ENCODE measurements at places on chromosomes 11 and 22.

DNA sequence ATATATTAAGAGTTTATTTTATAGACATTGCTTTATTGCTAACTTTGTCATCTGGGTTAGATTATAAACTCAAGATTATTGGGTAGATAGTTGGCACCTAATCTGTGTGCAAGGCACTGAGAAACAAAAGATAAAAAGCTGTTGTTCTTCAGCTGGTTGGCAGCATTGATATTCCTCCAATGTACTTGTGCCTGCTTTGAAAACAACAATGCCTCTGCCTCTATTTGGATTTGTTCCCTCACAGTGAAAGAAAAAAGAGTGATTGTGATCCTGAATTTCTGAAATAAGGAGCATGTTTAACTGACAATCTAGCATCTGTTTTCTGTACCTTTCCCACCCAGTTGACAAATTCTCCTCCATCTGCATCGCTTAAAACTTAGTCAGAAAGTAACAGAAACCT is 98.3 kb downstream of the TYR start:
- no peak for DNase-seq

- no peak for DNase-seq
Observed at GRCh38 chr22:28245579-28246224, 326.6 kb upstream of the PITPNB start.

DNA sequence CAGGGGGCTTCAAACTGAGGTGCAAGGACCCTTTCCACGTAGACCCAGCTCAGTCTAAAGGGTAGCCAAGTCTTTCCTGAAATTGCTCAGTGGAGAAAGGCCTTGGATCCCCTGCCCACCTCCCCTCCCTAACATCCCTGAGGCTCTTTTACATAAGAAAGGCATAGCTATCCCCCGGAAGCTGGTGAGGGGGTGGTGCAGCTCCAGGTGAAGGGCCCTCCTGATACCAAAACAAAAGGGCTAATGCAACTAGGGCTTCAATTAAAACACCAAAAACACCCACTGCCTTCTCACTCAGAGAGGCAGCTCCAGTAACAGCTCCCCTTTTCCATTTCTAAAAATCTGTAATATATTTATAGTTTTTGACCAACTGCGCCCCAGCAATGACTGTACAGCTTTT is 5.8 kb downstream of the SHANK2 start:
- no peak for DNase-seq

GRCh38 chr11:84518631-84519183 is 1108.4 kb downstream of the DLG2 start:
- DNase-seq: no peak

GRCh38 chr22:32539631-32540421 is 65.2 kb downstream of the FBXO7 start:
- DNase-seq: no peak

DNA sequence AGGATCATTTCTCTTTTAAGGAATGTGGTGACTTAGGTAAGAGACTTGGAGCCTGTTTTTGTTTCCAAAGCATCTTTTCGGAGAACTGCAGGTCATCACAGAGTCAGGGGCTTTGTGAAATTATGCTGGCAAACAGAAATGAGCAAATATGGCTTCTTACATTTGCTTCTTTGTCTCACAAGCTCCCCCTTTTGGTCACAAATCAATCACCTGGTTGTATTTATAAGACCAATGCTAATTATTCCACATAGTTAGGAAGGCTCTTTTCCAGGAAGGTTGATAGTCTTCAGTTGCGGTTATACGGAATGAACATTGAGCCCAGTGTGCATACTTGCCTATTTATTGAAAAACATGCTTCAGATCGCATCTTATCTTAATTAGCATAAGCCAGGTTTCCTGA is 34.6 kb upstream of the CEP126 start:
- DNase-seq: no peak

DNA sequence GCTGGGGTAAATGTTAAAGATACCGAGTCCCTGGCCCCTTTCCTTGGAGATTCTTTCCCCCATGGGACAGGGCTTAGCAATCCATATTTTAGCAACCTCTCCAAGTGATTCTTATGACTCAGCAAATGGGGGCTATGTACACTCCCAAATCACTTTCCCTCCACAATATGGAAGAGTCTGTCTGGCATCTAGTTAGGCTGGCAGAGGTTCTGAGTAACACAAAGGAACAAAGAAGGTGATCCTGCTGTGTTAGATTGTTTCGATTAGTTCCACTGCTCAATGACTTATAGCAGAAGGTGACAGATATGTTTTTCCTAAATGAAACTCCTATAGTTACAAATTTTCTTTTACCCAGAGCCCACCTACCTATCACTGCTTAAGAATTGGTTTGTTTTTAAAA is 154.0 kb upstream of the SYT13 start:
- DNase-seq: no peak

DNA sequence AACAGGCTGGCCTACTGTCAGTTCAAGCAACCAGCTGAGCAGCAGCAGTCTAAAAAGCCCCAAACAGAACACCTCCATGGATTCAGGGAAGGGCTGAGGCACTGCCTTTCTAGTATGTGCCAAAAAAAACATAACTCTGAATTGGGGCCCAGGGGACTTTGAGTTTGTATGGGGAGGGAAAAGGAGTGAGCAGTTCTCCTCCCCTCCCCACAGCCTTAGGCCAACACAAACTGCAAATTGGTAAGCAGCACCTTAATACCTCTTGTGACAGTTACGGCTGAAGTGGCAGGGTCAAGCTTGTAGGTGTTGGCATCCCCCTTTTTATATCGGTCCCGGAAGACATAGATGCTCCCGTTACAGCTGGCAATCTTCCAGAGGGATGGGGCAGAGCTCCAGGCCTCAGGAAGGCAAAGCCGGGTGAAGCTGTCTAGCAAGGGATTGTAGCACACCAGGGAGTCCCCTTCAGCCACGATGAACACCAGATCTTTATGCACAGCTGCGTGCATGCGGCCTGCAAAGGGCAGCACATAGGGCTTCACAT is 6.0 kb downstream of the KBTBD4 start:
- DNase-seq: no peak

- DNase-seq: no peak
Observed at GRCh38 chr11:32438866-32439489, 3.6 kb upstream of the WT1 start.

- DNase-seq: no peak
Observed at GRCh38 chr11:69820441-69820840, 1.2 kb upstream of the FGF3 start.

GRCh38 chr11:111684251-111684650 is 81.9 kb downstream of the PPP2R1B start:
- no peak for DNase-seq

GRCh38 chr22:45544588-45545170 is 42.0 kb downstream of the FBLN1 start:
- no peak for DNase-seq

DNA sequence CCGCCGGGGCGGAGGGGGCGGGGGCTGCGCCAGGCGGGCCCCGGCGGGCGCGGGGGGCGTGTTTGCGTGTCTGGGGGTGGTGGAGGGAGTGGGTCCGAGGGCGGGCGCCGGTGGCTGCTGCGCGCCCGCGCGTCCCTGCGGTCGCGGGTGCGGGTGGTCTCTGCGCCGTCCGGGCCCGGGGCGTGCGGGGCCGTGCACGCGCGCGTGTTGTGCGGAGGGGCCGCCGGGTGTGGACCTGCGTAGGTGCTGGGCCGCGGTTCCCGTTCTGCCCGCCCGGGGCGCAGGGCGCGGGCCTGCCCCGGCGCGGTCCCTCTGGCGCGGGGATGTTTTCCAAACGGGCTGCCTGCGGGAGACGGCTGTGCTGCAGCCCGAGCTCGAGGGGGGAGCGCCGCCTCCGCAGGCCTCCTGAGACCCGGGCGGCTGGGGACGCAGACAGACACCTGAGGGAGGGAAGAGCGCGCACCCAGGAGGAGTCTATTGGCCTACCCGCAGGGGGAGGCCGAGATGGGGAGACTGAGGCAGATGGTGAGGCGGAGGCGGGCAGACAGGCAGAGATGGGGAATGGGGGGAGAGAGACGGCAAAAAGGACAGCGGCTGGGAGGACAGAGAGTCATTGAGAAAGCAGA is 442 bp downstream of the PELI3 start:
- no peak for DNase-seq

Data from stimulated activated CD8-positive, alpha-beta memory T cell treated with anti-CD3 and anti-CD28 coated beads, Interleukin-4, amount 100 ng/mL, for 1 hour (primary cell).